ENCODE measurements at places on chromosomes 2 and 18. TPM values are rescaled to one million over a fixed set of nuclear protein-coding genes. Genes with fewer than 3 reads are reported as not detected.

- H3K27me3 ChIP-seq, result no peaks in the 10 kb centered on the region
- no peak overlapping the region for H3K4me3 ChIP-seq
- H3K4me1 ChIP-seq, result no peaks in the 10 kb centered on the region
Measured at GRCh38 chr18:12361770-12362378, 15.2 kb downstream of the AFG3L2 start.

DNA sequence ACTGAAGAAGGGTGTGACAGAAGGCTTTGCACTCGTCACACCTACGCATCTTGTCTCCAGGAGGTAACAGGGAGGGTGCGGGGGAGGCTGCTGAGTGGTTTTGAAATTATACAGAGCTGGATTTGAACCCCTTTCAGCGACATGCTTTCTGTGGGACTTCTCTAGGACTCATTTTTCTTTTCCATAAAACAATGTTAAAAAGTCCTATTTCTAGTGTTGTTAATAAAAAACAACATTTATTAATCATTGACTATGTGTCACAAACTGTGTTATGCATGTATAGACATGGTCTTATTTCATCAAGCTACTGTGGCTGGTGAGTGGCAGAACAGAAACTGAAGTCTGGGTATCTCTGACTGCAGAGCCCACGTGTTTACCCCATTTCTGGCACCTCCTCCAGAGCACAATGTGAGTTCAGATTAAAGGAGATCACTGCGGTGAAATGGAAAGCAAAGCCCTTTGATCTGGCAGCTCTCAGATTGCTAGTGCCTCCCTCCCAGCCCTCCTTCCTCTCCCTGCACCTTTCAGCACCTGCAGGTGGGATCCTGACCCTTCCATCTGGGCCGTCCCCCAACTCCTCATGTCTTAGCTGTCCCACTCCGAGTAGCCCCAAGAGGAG lies 315.5 kb upstream of the MYT1L start:
- H3K27me3 ChIP-seq, result no peaks in the 10 kb centered on the region
- H3K36me3 ChIP-seq, result no peaks in the 10 kb centered on the region
- DNase-seq, result no peak
- peaks cover 6% of the 10 kb centered on the region for H3K4me1 ChIP-seq

DNA sequence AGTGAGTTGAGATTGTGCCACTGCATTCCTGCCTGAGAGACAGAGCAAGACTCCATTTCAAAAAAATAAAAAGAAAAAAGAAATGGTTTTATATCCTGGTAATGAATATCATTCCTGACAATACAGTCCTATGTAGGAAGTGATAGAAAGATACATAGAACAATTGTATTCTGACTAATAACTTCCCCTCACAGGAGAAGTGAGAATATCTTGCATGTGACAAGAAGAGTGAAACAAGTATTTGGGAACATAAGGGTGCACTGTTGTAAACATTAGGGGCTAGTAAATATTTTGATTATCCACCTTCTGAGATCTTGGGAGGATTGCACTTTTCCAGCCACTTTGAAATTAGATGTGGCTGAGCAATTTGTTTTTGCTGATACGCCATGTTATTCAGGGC lies 40.7 kb downstream of the KLHL14 start:
- no peaks in the 10 kb centered on the region for H3K36me3 ChIP-seq
- no peak for DNase-seq
- no peak overlapping the region for H3K4me3 ChIP-seq
- no peaks in the 10 kb centered on the region for H3K27me3 ChIP-seq

- H3K4me1 ChIP-seq, result no peaks in the 10 kb centered on the region
- no peaks in the 10 kb centered on the region for H3K27me3 ChIP-seq
- DNase-seq, result no peak
- H3K4me3 ChIP-seq, result no peak overlapping the region
- no peaks in the 10 kb centered on the region for H3K36me3 ChIP-seq
Measured at GRCh38 chr2:187847245-187848208, 293.3 kb upstream of the TFPI start.

Gene SULT1C4
- 8.8 TPM for total RNA-seq

Gene IGFBP2
- total RNA-seq, result 82.7 TPM

Gene G6PC2
- total RNA-seq, result not detected

Gene NEU2
- not detected for total RNA-seq
